Renal pelvis (tissue), 12 donors: ENCODE measurements at places on chromosomes 2 and 18. TPM values are rescaled to one million over a fixed set of nuclear protein-coding genes. Genes with fewer than 3 reads are reported as not detected.

The CYTIP gene
- 1.6 TPM for polyA plus RNA-seq

DNA sequence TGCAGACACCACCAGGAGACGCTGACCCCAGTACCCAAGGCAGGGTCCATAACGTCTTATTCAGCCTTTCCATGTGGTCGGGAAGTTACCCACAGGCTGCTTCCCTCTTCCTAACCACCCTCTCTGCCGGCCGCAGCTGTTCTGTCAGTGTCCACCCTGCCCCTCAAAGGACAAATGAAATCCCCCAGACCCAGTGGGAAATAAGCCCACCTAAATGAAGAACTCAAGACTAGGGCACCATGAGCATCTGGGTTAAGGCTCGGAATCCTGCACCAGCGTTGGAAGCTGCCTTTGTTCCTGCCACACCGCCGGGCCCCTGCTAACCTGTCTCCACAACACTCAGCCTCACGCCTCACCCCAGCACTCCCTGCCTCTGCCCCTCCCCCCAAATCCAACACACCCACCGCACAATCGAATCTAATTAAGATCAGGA is 21.7 kb downstream of the BCL11A start:
- DNase-seq: no peak

DNA sequence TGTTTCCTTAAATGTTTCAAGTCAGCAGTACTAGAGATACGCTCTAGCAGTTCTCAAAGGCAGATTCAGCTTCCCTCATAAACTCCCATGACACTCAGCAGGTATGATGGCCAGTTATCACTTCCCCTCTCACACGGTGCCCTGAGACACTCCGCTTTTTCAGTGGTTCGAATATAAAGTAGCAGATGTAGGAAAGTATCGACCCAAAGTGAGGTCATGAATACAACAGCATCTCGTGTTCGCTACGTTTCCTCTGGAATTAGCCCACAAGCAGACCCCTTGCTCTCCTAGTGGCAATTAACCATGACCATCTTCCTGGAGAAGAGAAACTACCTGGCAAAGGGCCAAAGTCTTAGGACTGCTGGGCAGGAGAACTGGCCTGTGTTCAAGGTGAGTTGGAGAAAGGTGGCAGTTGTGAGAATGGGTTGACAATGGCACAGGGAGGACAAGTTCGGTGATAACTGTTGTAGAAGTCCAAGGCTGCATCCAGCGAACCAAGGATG is 9.3 kb upstream of the AGBL5 start:
- no peak for DNase-seq

DNA sequence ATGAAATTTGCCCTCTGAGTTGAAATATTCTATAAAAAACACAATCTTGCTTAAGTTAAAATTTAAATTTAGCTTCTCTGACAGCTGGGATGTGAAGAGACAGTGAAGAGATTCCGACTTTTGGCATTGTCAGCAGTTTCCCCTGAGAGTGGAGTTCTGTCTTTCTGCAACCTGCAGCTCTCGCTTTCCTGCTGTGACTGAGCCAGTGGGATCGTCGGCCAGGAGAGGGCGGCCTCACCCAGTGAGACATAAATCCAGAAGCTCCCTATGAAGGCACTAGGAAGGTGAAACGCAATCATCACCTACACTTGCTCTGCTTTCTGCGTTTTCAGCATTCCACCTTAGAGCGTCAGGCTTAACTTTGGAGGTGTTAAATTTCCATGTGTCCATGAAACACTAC is 75.4 kb upstream of the HNMT start:
- peak; percentile 9 for DNase-seq

DNA sequence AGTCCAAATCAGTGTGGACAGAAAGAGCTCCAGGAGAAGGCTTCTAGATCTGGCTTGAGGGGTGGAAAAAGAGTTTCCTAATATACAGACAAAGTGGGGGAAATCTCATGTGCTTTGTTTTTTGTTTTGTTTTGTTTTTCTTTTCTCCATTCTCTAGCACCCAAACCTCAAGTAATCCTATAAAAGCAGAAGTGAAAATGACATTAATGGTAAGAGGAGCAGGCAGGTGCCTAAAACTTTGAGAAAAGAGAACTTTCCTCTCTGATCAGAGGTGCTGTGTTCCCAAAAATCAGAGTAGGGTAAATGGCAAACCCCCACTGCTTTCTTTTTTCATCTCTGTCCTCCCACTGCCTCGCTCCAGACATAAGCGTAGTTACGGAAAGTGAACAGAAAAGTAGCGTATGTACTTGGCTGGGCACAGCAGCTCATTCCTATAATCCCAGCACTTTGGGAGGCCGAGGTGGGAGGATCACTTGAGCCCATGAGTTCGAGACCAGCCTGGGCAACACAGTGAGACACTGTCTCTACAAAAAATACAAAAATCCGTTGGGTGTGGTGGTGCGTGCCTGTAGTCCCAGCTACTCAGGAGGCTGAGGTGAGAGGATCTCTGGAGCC is 77.8 kb downstream of the FAM161A start:
- DNase-seq: no peak

The TBR1 gene
- polyA plus RNA-seq: 0.01 TPM

DNA sequence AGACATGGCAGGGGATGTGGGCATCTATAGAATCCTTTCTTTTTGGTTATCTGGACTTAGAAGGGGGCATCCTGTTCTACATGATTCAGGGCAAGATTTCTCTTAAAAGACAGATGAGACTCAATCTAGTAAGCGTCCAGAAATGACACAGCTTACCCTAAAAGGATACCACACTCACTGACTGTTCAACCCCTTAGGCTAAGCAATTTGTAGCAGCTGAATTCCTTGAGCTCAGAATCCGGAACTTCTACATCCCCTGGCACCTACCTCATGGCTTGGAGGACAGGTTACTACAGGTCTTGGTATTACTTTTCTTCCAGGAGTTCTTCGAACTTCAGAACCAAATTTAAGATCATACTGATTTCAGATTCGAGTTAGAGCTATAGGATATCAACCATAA is 138.4 kb downstream of the LAMA3 start:
- peak; percentile 33 for DNase-seq
